T-helper 2 cell (primary cell): ENCODE measurements at places on chromosomes 4 and X.
A peak's percentile ranks its signal among the peaks of the same experiment; 100 is the strongest.

DNA sequence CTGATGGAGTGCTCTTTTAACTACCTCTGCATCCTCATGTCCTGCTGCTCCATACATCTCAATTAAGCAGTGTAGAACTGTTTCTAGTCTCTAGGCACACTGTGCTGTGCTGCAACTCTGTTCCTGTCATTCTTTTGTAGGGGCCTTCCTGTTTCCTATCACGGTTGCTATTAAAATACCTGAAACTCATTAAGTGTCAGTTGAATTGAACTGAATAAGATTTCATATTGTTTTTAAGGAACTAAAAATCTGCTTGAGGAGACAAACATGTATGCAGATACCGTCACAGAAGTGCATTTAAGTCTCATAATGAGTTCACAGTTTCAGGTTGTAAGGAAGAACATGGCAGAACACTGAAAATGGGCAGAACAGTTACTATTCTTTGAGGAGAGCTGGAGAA, 170.1 kb downstream of the LARP7 start:
- DNase-seq, result no peak

DNA sequence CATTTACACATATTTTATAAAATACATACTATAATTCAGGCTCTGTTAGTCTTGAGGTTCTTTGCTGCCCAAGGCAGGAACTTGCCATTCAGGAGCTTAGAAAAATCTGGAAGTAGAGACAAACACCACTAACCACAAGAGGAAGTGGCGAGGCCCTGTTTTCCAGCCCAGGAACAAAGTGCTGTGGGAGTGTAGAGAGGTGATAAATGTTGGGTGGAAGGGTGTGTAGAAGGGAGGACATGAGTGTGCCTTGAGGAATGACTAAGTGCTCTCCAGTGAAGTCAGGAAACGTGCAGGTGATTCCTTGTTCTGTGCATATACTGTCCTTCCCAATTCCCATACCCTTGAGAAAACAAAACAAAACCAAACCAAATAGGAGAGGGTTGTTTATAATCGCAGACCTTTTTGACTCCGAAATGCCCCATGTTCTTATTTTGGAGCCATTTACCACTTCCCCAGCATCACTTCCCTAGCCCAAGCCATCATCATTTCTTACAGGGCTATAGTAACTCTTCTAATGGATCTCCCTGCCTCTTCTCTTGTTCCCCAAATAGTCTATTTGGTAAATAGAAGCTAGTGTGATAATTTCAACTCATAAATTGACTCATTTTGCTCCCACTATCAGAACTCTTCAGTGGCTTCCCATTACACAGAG, 83.2 kb downstream of the GPAT3 start:
- no peak for DNase-seq

DNA sequence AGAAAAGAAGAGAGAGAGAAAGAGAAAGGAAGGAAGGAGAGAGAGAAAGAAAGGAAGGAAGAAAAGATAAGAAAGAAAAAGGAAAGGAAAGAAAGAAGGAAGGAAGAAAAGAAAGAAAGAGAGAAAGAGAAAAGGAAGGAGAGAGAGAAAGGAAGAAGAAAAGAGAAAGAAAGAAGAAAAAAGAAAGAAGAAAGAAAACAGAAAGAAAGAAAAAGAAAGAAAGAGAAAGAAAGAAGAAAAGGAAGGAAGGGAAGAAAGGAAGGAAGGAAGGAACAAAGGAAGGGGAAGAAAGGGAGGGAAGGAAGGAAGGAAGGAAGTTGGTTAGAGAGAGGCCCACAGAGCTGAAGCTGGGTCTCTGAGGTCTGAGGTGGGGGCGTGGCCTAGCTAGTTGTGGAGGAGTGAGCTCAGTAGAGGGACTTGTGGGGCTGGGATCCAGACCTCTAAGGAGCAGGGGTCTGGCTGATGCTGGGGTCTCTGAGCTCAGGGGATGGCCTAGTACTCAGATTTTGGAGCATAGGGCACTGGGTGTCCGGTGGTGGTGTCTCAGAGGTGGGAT, 27.1 kb upstream of the PDZD4 start:
- no peak for DNase-seq

- DNase-seq, result no peak
These were observed 538.7 kb upstream of the ATOH1 start for GRCh38 chr4:93289831-93290230.

DNA sequence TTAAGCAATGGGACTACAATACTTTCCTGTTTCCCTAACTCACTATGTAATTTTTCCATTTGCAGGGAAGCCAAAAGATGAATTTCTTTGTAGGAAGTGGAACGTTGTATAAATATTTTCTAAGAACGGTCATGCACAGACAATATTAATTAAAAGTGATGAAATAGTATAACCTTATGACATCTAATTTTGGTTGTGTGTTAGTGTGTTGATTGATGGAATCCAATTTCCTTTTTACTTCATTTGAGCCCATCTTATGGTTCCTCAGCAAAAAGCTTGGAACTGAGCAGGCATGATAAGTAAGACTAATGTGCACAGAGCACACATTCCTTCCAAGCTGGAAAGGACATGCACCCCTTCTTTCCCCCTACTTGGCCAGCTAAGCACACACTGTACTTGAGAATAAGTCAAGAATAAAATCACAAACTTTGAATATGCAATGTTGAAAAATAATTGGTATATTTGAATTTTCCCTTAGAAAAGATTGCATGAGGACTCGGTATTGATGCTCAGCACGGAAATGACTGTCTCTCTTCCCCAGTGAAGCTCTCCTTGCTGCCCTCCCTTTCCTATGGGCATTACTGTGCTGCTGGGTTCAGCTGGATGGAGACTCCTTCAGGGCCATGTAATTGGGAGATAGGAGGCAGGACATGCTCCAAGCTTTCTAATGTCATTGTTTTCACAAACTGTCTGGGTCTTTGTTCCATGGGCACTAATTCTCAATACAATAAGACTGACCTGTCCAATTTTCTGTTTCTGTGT, 19.2 kb upstream of the PDLIM3 start:
- DNase-seq, result no peak

DNA sequence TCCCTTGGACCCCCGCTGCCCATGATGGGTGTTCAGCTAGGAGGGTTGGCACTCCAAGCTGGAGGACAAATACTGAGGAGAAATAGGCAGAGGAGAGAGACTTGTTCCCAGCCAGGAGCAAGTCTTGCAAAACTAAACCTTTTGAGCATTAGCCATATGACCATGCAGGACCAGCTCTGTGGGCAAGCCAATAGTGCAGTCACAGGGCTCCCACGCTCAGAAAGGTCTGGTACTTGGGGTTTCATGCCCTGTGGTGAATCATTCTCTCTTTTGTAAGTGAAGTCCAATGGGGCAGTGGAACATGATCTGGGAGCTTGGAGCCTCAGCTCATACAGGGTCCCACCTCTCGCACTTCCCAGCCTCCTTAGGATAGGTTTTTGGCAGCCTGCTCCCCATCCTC, 300.9 kb downstream of the BCOR start:
- no peak for DNase-seq

- DNase-seq, result peak; percentile 63
These were observed 1.7 kb upstream of the DCTD start for GRCh38 chr4:182918791-182919302.

DNA sequence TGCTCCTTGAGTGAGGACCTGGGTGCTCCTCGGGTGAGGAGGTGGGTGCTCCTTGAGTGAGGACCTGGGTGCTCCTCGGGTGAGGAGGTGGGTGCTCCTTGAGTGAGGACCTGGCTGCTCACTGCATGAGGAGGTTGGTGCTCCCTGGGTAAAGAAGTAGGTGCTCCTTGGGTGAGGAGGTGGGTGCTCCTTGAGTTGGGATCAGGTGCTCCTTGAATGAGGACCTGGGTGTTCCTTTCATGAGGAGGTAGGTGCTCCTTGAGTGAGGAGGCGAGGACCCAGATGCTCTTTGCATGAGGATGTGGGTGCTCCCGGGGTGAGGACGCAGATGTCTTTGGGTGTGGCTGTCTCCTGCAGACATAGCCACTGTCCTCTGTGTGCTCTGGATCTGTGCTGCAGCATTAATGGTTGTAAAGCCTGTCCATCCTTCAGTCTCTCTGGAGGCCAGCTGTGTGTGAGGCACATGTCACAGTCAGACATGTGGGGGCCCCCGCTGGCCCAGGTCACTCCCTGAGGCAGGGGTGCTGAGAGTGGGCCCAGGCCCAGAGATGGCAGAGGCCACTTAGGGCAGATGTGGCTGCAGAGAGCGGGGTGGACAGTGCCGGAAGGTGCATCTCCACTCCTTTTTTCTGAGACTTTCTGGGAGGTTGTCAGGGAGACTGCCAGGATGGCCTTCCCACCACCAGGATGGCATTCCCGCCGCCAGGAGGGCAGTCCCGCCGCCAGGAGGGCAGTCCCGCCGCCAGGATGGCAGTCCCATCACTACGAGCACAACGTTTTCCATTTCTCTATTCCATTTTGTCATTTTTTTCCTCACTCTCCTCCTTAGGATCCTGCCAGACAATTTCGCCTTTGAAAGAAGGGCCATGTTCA, 101.8 kb downstream of the HMX1 start:
- DNase-seq, result no peak
